SHP77 (cell line): ENCODE measurements at places on chromosomes 5 and 9.
A peak's percentile ranks its signal among the peaks of the same experiment; 100 is the strongest.

DNA sequence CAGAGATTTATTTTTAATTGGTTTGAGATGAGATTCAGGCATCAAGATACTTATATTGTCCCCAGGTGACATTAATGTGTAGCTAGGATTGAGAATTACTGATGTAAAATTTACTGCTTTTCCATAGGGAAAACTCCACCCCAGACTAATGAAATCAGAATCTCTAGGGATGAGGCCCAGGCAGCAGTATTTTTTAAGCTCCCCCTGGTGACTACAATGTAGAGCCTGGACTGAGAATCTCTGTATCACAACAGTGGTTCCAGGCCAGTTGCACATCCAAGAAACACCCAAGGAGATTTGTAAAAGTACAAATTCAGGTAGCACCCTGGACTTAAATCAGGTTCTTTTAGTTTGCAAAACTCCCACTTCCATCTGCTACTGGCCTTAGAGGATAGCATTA, 185.7 kb downstream of the MARCHF11 start:
- no peak for DNase-seq

DNA sequence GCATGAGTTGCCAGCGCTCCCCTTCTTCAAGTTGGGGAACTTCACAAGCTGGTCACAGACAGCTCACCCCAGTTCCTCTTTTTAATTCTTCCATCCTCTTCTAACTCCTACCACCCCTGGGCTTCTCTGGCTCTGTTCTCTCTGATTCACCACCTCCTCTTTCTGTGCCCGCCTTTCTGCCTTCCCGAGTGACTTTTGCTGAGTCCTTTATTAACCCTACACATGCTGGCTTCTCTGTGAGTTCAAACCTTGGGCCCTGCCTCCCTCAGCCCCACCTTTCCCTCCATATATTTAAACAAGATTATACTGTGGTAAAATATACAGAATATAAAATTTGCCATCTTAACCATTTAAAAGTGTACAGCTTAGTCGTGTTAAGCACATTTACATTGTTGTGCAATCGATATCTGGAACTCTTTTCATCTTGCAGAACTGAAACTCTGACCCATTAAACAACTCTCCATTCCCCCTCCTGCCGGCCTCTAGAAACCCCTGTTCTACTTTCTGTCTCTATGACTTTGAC, 32.0 kb downstream of the SLC46A2 start:
- no peak for DNase-seq

- no peak for DNase-seq
Observed at GRCh38 chr5:42720251-42720650, 36.4 kb upstream of the CCDC152 start.

GRCh38 chr9:94908011-94908563, 181.6 kb downstream of the AOPEP start:
- no peak for DNase-seq

- no peak for DNase-seq
Observed at GRCh38 chr5:91332267-91333045, 50.7 kb downstream of the ARRDC3 start.

DNA sequence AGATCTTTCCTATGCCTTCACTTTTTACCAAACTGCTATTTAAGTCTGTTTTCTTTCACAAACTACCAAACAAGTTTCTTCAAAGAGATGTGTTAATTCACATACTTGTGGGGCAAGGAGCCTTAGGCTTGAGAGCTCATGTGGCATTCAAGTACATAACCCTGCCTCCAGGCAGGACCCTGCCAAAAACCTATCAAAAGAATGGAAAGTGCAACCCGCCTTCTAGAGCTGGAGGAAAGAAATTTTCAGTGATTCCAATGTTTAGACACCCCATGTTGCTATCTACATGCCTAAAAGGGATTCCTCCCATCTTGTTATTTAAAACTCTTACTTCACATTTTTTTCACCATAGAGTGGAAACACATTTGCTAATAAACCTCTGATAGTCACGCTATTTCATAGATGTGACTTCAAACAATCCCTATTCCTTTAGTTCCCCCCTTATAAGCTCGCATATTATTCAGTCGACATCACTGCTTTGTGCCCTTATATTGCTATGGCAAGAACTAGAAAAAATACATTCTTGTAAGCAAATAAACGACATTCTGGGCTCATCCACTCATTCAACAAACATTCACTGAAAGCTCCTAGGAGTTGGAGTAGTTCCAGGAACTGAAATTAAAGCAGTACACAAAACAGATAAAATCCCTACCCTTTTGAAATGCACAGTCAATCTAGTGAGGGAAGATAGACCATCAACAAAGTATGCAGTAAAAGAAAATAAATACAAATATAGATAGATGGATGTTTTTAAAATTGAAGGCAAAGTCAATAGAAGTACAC, 518.1 kb downstream of the ELAVL2 start:
- DNase-seq, result no peak

DNA sequence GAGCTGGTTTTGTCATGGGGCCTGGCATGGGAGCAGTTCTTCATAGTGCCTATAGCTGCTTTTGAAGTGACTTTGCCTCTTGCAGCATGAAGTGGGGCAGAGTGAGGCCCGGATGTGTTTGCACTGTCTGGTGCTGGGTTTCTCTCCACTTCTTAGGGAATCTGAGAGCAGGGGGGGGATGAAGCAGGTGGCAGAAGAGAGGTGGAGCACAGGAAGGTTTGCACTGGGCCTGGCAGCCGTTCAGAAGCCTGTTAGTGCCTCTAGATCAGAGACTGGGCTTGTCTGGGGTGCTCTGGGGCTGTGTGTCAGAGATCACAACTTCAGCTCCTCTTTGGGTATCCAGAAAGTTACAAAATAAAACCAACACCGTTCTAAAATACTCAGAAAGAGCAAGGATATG, 18.4 kb downstream of the USP20 start:
- DNase-seq, result no peak

- DNase-seq, result no peak
Observed at GRCh38 chr5:119307170-119307569, 48.6 kb upstream of the TNFAIP8 start.

DNA sequence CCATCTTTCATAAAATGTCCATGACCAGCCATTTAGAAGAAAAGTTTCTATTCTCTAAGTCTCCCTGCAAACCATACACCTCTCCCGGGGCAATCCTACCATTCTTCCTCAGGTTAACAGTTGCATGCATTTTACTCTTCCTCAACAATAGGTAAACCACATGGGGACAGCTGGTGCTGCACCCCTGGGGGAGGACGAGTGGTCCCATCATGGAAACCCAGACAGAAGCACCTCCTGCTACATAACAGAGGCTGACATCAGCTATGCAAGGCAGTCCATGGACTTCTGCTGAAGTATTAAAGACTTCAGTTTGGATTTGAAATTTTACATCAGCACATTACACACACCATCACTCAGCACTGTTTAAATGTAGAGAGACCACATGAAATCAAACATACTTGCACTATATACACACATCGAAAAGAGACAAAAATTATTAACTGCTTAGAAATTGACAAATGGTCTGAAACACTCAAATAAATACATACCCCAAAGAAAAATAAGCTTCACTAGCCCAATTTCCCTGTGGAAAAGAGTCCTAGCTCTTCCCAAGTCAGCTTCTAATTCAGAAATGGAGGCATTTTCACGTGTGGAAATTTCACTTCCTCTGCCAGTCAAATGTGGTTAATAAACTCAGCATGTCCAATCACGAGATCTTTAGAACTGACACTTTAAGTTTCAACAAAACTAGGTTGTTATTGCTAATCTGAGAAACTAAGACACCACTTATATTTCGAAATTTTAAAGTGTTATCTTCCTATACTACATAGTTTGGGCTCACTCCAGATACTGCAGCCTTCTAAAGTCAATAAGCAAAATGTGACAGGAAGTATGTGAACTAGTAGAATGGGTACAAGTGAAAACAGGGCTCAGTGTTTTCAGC, 173.4 kb downstream of the ROR2 start:
- no peak for DNase-seq

DNA sequence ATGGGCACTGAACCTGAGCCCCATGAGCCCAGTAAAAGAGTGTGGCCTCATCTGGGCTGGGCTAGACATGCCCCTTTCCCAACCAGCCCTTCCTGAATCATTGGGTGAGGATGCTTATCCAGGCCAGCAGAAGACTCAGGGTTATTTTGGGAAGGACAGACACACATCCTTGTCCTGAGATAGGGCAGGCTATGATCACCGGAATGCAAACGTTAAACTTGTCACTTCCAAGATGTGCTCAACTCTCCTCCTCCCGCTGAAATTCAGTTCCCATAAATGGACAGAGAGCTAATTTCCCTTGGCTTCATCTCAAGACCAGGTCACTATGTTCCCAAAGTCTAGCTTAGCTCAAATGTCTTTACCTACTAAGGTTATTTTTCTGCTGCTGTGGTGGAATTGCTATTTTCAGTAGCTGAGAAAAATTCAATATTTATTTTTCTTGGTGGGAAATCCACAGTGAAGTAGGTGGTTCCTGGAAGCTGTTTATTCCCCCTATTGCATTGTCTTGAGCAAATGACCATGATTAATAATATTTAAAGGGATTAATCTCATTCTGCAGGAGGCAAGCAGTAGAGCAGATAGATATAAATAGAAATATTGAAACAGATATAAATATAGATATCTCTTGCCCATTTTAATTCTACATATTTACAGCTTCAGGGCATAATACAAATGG, 70.0 kb downstream of the NXNL2 start:
- no peak for DNase-seq

GRCh38 chr9:76425677-76426453, 31.6 kb upstream of the RFK start:
- DNase-seq, result no peak

DNA sequence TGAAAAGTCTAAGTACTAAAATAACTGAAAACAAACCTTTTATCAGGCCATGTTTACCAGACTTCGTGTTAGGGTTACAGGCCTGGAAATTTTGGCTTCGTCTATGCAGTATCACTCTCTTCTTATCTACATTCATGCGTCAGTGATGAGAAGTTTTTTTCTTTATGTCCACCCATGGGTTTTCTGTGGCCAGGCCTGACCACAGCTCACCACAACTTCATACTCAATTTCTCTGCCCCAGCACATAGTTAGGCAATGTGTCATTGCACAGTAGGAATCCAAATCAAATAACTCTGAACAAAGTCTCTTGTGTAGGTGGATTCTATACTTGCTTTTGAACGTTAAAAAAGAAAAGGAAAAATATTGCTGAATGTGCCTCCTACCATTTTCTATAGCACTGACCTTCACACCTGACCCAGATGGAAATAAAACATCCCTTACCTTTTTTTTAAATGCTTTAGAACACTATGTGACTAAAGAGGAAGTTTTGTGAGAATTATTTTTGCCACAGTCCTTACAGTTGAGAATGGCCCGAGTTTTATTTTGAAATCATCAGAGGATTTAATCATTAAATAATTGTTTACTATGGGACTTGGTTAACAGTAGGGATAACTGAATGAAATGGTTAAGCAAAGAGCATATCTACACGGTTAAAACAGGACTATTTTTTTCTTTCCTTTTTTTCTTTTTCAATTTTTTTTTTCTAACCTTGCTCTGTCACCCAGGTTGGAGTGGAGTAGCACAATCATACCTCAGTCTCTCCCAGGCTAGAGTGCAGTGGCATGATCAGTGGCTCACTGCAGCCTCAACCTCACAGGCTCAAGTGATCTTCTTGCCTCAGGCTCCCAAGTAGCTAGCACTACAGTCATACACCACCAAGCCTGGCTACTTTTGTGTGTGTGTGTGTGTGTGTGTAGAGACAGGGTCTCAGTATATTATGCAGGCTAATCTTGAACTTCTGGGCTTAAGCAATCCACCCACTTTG, 1247.0 kb upstream of the ACO1 start:
- no peak for DNase-seq

GRCh38 chr5:149439899-149440542, 60.9 kb upstream of the IL17B start:
- DNase-seq, result peak; percentile 55

DNA sequence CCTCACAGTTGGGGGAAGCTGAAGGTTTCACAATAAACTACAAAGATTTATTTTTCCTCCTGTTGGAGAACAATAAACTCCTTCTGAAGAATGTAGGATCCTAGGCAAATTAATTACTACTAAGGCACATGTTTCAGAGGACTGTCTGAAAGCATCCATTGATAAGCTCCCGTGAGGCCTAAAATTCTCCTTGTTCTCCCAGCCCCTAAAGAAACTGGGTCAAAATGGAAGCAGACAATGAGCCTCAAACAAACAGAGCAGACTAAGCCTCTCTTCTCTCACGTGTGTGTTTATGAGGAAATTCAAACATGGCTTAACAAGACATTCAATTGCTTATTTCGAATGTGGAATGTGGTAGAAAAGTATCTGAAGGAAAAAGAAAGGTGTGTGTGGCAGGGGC, 249.0 kb downstream of the GLIS3 start:
- DNase-seq, result no peak

GRCh38 chr5:119694284-119694683, 64.9 kb downstream of the FAM170A start:
- DNase-seq, result no peak

GRCh38 chr5:151670953-151671636, 15.6 kb downstream of the SPARC start:
- DNase-seq, result no peak

DNA sequence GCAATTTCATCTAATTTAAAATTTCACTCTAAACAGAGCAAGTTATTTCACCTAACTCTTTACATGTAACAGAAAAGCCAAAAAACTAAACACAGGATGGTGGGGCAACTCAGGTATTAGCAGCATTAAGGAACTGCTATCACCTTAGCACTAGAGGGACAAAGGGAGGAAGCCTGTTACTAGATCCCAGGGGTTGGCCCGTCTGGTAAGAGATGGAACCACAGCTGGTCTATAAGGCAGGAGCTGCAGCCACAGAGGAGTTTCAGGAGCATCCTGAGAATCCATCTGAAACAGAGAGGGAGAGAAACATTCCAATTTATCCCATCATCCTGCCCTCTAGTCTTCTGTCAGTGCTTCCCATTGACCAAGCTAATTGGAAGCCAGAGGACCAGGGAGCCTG, 300.3 kb downstream of the MRPS30 start:
- DNase-seq, result no peak

GRCh38 chr5:74017112-74017511, 391.1 kb downstream of the ARHGEF28 start:
- no peak for DNase-seq

GRCh38 chr9:68749579-68750159, 44.6 kb downstream of the PIP5K1B start:
- no peak for DNase-seq

DNA sequence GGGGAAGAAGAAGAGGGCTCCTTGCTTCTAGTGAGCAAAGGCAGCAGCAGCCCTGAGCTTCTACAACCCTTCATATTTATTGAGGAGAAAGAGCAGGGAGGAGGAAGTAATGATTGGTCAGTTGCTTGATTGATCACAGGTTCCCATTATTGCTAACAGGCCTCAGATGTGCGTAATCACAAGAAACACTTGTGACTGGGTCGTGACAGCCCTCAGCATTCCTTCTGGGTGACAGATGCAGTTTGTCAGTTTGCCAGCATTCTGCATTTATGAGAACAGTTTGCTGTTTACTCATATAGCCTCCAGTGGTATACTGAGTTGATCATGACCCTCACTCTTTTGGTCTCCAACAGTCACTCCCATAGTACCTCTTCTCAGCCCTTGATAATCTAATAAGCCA, 111.5 kb upstream of the TNC start:
- no peak for DNase-seq
